ENCODE measurements at places on chromosomes 7 and 10. TPM values are rescaled to one million over a fixed set of nuclear protein-coding genes. Genes with fewer than 3 reads are reported as not detected.

MACC1 gene
- total RNA-seq, result 30.4 TPM

DNA sequence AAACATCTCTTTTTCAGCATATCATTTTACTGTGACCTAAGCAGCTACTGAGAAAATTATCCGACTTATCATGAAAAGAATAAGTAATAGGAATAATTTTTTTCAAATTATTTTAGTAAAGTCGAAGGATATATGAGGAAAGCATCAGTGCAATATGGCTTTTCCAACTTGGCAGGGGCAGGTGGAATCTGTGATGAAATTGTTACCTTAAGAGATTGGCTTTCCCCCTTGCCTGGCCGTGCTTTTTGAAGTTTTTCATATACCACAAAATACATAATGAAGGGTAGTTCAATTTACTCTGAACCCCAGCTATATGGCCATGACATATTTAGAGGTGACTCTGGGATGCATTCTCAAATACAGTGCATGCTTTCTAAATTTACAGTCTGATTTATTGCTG lies 87.2 kb upstream of the MKX start:
- H3K36me3 ChIP-seq, result no peaks in the 10 kb centered on the region
- H3K27ac ChIP-seq, result no peak overlapping the region
- DNase-seq, result no peak
- no peaks in the 10 kb centered on the region for H3K27me3 ChIP-seq
- no peak overlapping the region for H3K4me3 ChIP-seq

DNA sequence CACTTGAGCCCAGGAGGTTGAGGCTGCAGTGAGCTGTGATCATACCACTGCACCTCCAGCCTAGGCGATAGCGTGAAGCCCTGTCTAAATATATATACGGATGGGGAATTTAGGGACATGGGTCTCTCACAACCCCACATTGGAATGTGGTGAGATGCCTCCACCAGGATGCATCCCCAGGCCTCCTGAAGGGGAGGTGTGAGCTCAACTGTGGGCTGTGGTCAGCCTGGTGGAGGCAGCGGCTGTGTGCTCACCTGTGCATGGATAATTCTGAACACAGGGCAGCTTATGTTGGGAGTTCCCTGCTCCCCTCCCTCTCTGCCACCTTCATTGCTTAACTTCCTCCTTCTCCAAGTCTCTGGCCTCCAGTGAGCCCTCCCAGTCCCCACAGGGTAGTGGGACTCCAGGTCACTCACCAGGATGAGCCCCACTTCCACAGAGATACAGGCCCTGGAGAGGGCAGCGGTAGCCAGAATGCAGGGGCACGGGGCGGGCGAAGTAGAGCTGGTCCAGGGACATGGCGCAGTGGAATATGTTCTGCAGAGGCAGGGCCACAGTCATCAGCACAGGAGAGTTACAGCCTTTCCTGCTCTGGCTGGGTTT lies 30.4 kb downstream of the PYROXD2 start:
- no peaks in the 10 kb centered on the region for H3K4me1 ChIP-seq
- H3K4me3 ChIP-seq, result no peak overlapping the region
- H3K27ac ChIP-seq, result no peak overlapping the region
- no peaks in the 10 kb centered on the region for H3K36me3 ChIP-seq
- DNase-seq, result no peak

GRCh38 chr7:13359656-13360055 lies 629.8 kb downstream of the ETV1 start:
- peaks cover 3% of the 10 kb centered on the region for H3K4me1 ChIP-seq
- no peaks in the 10 kb centered on the region for H3K36me3 ChIP-seq
- H3K27ac ChIP-seq, result no peak overlapping the region
- no peak for DNase-seq
- no peak overlapping the region for H3K4me3 ChIP-seq

GRCh38 chr7:134946260-134946659 lies 40.0 kb upstream of the AGBL3 start:
- peaks cover 2% of the 10 kb centered on the region for H3K4me1 ChIP-seq
- no peak for DNase-seq
- no peaks in the 10 kb centered on the region for H3K27me3 ChIP-seq
- H3K4me3 ChIP-seq, result no peak overlapping the region
